ENCODE measurements at places on chromosomes 12 and 14.
A peak's percentile ranks its signal among the peaks of the same experiment; 100 is the strongest.

GRCh38 chr12:114136631-114137030, 170.5 kb upstream of the RBM19 start:
- DNase-seq, result no peak

DNA sequence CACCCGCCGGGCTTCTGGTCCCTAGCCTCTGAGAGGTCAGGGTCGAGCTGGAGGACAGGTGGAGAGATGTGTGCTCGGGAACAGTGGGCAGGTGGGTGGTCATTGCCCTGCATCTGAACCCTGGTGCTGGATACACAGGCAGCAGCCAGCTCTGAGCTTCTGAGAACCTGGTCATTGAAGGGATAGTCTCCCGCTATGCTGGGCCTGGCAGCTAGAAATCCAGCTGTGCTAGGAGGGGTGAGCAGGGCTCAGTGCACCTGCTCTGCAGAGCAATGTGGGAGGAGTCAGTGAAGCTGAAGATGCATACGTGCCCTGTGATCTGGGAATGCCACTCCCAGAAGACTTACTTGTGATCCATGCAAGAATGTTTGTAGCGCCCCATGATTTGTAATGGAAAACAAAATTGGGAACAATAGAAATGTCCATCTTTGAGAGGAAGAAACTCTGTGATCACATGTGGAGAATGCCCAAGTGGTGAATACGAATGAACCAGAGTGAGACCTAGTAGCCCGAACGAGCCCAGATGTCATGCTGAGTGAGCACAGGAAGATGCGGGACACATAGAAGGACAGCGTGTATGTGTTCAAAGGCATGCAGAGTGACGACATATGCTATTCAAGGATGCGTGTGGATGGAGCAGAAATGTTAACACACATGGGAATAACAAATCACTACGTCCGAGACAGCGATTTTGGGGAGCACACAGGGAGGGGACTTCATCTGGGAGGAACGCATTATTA, 63.4 kb downstream of the AACS start:
- DNase-seq, result no peak

- DNase-seq, result peak; percentile 44
Measured at GRCh38 chr14:64294672-64295413, 672 bp upstream of the ESR2 start.

DNA sequence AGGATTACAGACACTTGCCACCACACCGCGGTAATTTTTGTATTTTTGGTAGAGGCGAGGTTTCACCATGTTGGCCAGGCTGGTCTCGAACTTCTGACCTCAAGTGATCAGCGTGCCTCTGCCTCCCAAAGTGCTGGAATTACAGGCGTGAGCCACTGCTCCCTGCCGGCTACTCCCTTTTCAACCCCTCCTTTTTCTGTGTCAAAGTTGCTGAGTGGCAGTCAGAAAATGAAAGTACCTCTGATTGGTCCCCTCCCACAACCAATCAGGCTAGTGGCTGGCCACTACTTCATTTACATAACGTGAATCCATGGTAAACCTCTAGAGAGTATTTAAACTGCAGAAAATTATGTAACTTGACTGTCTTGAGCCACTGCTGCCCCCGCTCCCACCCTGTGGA, 5.9 kb downstream of the RESF1 start:
- no peak for DNase-seq

GRCh38 chr12:48118284-48118871, 786 bp upstream of the PFKM start:
- no peak for DNase-seq

GRCh38 chr12:93361151-93361919, 16.4 kb upstream of the NUDT4 start:
- no peak for DNase-seq
